ENCODE measurements at places on chromosomes 4 and X. TPM values are rescaled to one million over a fixed set of nuclear protein-coding genes. Genes with fewer than 3 reads are reported as not detected.
A peak's percentile ranks its signal among the peaks of the same experiment; 100 is the strongest.

CTAG1B gene
- total RNA-seq: not detected

DNA sequence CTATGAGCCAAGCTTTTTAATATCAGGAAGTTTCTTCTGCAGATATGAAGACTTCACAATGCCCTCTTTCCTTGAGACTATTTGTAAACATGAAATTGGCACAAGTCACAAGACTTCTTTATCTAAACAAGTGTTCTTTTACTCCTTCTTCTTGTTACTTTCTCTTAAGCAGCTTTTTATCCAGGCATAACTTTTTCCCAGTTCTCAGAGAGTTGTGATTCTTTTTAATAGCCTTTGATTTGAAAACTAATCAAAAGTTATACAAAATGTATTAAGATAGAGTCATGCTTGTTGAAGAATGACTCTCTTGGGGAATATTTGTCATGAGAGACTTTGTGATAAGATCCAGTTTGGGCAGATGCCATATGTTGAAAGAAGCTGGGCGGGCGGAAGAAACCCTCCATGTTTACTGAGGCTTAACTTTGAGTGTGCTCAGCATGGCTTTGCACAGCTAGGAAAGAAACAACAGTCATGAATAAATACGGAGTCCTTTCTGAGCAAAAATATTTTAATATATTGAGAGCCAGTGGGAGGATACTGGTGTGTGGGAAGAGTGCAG is 39.3 kb downstream of the SYTL5 start:
- no peaks in the 10 kb centered on the region for H3K4me1 ChIP-seq
- no peak for DNase-seq
- no peak overlapping the region for H3K4me3 ChIP-seq
- H3K27me3 ChIP-seq: no peaks in the 10 kb centered on the region
- H3K36me3 ChIP-seq: no peaks in the 10 kb centered on the region

DNA sequence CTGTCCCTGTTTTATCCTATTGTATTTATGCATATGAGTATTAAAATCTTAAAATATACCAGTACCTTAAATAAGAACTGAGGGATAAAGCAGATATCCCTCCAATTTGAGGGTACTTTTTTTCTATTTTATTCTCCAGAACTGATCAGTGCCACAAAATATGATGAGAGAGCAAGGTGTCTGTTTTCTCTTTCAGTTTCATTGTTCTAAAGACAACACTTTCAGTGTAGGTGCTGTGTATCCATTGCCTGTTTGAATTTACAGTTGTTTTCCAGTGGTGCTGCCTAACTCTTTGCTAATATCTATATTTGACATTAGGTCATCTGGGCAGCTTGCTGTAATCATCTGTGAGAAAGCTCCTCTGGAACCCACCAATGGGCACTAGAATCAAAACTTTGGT is 394.7 kb downstream of the IL1RAPL1 start:
- H3K36me3 ChIP-seq: no peaks in the 10 kb centered on the region
- H3K4me3 ChIP-seq: no peak overlapping the region
- no peaks in the 10 kb centered on the region for H3K4me1 ChIP-seq
- no peaks in the 10 kb centered on the region for H3K27me3 ChIP-seq

DNA sequence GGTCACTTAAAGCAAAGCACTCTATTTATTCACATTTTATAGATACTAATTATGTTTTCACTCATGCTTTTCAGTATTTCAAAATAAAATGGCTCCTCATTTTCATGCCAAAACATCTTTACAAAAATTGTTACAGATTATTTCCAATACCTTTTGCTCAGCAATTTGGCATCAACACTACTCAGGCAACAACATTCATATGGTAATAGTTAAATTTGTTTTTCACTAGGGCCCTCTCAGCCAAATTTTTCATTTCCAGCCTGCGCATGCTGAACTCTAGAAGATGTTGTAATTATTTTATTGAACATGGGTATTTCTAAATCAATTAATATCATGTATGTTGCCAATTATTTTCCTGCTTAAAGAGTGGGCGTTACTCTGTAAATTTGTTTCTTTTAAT is 225.6 kb downstream of the ANTXR2 start:
- no peak for DNase-seq
- no peak overlapping the region for H3K27ac ChIP-seq
- H3K4me1 ChIP-seq: no peaks in the 10 kb centered on the region
- no peaks in the 10 kb centered on the region for H3K36me3 ChIP-seq

PPEF2 gene
- not detected for total RNA-seq

DNA sequence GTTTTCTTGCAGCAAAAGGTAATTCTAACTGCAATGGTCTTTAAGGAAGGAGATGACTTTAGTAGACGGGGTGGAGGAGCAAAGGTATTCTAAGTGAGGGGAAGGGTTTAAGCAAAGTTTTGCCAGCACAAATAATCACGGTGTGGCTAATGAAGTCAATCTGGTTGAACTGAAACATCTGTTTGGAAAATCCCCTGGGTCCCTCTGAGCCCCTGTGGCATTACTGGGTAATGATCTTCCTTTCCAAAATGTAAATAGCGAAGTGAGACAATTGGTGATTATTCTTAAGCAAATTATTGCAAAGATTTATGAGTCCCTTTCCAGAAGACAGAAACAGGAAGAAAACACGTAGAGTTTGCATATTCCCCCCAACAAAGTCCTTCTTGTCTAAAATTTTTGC is 47.2 kb downstream of the FGFBP1 start:
- H3K4me1 ChIP-seq: no peaks in the 10 kb centered on the region
- H3K4me3 ChIP-seq: no peak overlapping the region
- H3K36me3 ChIP-seq: no peaks in the 10 kb centered on the region
- no peak overlapping the region for H3K27ac ChIP-seq

- no peaks in the 10 kb centered on the region for H3K27me3 ChIP-seq
- H3K27ac ChIP-seq: peak overlapping the region; percentile 95
- H3K4me3 ChIP-seq: no peak overlapping the region
- H3K36me3 ChIP-seq: no peaks in the 10 kb centered on the region
- no peak for DNase-seq
Observed at GRCh38 chr4:152038238-152038637, 277.4 kb upstream of the GATB start.

DNA sequence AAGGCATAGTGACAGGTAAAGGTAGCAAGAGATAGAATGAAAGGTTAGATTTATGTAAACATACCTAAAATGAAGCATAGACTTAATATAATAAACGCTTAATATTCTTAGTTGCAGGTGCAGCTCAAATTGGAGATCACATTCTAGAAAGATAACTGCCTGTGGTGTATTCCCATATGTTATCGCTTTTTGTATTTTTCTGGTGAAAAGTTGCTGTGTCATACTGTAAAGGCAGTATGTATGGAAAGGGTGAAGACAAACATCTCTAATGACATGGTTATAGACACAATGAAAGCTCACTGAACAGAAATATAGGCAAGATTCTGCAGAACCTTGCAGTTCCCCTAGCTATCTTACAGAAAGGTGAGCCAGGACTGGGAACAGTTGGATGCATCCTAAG is 240.3 kb downstream of the DCLK2 start:
- no peaks in the 10 kb centered on the region for H3K27me3 ChIP-seq
- no peaks in the 10 kb centered on the region for H3K4me1 ChIP-seq
- DNase-seq: no peak
- peaks cover 19% of the 10 kb centered on the region for H3K36me3 ChIP-seq
- no peak overlapping the region for H3K27ac ChIP-seq

DNA sequence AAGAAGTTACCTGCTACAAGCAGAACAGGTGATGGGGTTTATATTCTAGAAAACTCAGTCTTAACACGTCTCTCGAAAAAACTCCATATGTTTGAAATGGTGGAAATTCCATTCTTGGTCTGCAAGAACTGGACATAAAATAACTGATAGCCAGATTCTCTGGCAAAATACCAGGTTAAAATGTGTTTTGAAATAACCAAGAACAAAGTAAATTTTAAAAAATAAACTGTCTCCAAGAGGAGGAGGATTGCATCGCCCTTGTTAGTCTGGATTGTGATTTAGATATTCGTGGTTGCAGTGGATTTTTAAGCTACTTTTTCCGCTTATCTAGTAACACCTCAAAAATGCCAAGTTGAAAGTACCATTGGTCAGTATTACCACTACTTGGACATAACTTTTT is 40.8 kb downstream of the CENPU start:
- no peaks in the 10 kb centered on the region for H3K4me1 ChIP-seq
- H3K27me3 ChIP-seq: no peaks in the 10 kb centered on the region
- H3K27ac ChIP-seq: no peak overlapping the region
- no peak overlapping the region for H3K4me3 ChIP-seq

- H3K27me3 ChIP-seq: no peaks in the 10 kb centered on the region
- no peak overlapping the region for H3K27ac ChIP-seq
- no peak for DNase-seq
- no peaks in the 10 kb centered on the region for H3K4me1 ChIP-seq
- H3K36me3 ChIP-seq: no peaks in the 10 kb centered on the region
Observed at GRCh38 chrX:2665387-2666304, 25.4 kb upstream of the CD99 start.

GRCh38 chr4:132333724-132334047 is 815.4 kb upstream of the PCDH10 start:
- no peak overlapping the region for H3K4me3 ChIP-seq
- DNase-seq: no peak
- H3K27me3 ChIP-seq: no peaks in the 10 kb centered on the region
- no peak overlapping the region for H3K27ac ChIP-seq

GRCh38 chrX:55056820-55057674 is 17.8 kb upstream of the PAGE2B start:
- H3K4me3 ChIP-seq: peak overlapping the region; percentile 21
- DNase-seq: no peak
- H3K36me3 ChIP-seq: no peaks in the 10 kb centered on the region
- no peaks in the 10 kb centered on the region for H3K27me3 ChIP-seq
- no peak overlapping the region for H3K27ac ChIP-seq
- no peaks in the 10 kb centered on the region for H3K4me1 ChIP-seq

DNA sequence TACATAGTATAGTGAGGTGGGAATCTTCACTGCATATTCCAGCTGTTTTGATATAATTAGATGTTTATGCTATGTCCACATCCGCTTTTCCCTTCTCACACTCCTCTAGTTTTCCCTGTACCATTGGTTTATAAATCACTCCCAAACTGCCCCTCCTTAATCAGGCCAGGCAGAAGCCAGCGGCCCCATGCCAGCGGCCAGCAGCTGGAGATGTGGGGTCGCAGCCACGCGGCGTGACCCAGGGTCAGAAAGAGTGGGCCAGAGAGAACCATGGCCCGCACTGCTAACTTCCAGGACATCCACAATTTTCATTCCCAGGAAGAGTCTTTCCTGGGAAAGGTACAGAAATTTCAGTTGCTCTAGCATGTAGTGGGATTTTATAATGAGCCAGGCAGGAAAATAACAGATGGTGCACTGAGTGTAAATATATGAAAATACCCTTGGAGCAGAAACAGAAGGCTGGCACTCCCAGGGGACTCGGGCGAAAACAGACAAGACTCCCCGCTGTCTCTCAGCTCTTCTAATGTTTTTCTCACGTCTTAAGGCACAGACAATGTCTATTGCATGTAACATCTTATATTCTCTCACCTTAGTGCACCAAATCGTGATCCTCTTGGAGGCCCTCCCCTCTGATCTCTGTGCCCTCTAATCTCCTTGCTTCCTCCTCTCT is 145.9 kb upstream of the ZFP42 start:
- no peaks in the 10 kb centered on the region for H3K27me3 ChIP-seq
- no peak for DNase-seq
- no peaks in the 10 kb centered on the region for H3K36me3 ChIP-seq
- no peak overlapping the region for H3K27ac ChIP-seq
- H3K4me1 ChIP-seq: no peaks in the 10 kb centered on the region
- no peak overlapping the region for H3K4me3 ChIP-seq

DNA sequence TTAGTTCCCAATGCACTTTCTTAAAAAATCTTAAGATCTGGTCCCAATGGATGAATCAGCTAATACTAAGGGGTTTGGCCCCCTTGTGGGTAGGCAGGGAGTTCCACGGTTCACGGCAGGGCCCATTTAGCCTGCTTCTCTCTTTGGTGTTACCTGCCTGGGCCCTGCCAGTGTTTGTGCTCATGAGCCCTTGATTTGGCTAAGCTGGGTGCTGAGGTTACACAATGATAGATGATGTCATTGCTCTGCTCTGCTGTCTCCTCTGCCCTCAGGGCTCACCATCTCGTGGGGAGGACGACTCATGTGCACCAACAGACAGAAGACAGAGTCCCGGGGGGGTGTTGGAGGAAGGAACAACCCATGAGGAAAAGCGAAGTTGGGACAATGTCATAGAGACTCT is 24.4 kb downstream of the RTL5 start:
- H3K27ac ChIP-seq: no peak overlapping the region
- peaks cover 8% of the 10 kb centered on the region for H3K4me1 ChIP-seq
- no peak for DNase-seq
- H3K4me3 ChIP-seq: no peak overlapping the region
- no peaks in the 10 kb centered on the region for H3K27me3 ChIP-seq

DNA sequence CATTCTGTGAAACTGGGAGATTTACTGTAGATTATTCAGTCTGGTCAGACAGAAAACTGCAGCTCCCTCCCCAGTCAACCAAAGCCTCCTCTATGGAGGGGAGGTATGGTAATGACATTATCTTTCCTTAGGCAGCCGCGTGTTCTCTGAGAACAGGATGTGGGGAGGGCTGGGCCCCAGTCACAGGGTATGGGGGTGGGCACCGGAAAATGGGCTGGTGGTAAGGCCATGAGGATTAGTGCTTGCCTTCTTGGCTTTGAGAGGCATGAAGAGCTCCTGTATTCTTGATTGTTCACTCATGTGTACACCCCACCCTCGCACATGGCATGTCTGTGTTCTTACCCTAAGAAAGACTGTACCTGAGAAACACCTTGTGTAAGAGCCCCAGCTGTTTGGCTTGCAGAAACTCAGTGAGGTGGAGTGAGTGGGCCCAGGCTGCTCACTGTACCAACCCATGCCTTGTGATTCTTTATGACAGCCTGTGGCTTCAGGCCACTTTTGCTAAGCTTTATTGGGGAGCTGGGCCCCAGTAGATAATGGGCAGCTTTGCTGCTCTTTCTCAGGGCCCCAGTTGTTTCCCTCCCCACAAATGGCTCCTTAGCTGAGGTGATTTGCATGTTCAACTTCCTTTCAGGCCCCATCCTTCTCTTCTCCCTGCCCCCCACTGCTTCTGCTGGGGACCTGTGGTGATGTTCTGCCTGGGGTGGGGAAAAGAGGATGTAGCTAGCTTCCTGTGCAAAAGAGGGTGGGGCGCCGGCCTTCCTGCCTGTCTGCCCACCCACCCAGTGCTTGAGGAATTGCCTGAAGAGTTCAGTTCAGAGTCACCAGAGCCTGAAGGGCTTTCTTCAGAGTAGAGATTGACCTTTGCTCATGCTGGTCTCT is 30.7 kb downstream of the MSN start:
- no peak overlapping the region for H3K4me3 ChIP-seq
- peak; percentile 35 for DNase-seq
- H3K27ac ChIP-seq: peak overlapping the region; percentile 81
- H3K4me1 ChIP-seq: peaks cover 97% of the 10 kb centered on the region
- H3K27me3 ChIP-seq: peaks cover 8% of the 10 kb centered on the region
- H3K36me3 ChIP-seq: no peaks in the 10 kb centered on the region

GRCh38 chrX:104921584-104922205 is 298.8 kb downstream of the TEX13A start:
- no peaks in the 10 kb centered on the region for H3K27me3 ChIP-seq
- DNase-seq: no peak
- no peaks in the 10 kb centered on the region for H3K4me1 ChIP-seq
- no peak overlapping the region for H3K27ac ChIP-seq
- H3K4me3 ChIP-seq: no peak overlapping the region
